Fibroblast of skin of left biceps (primary cell): ENCODE measurements at places on chromosomes 5 and 9.
A peak's percentile ranks its signal among the peaks of the same experiment; 100 is the strongest.

DNA sequence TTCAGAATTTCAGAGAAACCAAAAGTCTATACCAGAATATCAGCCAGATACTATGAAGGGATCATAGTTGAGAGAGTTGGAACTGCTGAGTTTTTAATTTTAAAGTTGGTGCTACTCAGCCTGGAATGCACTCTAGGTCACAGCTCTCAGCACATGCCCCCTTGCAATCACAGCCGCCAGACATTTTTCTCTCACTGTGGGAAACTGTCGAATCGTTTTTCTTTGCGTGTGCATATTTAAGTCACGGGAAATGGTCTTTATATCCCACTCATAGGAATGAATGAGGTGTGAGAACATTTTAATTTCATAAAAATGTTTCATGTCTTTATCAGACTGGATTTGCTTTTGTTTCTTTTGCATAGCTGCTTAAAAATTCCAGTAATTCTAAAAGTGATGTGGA lies 12.2 kb upstream of the SPDL1 start:
- no peak for DNase-seq

DNA sequence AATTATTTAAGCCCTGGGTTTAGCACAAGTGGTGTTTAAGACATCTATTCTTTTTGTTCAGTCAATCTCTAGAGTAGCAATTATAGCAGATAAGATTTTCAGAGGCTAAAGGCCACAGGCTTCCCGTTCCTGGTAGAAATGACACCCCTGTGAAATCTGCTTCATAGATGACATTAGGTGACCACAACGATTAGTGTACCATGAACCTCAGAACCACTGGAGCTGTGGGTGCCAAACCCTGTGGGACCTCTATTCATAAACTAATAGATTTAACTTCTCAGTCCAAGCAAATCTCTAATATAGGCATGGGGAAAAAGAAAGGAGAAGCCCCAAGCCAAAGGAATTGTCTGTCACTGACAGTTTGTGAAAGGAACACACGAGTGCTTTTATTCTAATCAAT lies 207.4 kb downstream of the ARRDC3 start:
- DNase-seq = no peak

- no peak for DNase-seq
Observed at GRCh38 chr5:142079306-142079721, 29.3 kb upstream of the NDFIP1 start.

- peak; percentile 7 for DNase-seq
Observed at GRCh38 chr5:141598391-141599345, 20.1 kb downstream of the DIAPH1 start.

- peak; percentile 94 for DNase-seq
Observed at GRCh38 chr9:89661956-89662717, 57.3 kb downstream of the GADD45G start.

DNA sequence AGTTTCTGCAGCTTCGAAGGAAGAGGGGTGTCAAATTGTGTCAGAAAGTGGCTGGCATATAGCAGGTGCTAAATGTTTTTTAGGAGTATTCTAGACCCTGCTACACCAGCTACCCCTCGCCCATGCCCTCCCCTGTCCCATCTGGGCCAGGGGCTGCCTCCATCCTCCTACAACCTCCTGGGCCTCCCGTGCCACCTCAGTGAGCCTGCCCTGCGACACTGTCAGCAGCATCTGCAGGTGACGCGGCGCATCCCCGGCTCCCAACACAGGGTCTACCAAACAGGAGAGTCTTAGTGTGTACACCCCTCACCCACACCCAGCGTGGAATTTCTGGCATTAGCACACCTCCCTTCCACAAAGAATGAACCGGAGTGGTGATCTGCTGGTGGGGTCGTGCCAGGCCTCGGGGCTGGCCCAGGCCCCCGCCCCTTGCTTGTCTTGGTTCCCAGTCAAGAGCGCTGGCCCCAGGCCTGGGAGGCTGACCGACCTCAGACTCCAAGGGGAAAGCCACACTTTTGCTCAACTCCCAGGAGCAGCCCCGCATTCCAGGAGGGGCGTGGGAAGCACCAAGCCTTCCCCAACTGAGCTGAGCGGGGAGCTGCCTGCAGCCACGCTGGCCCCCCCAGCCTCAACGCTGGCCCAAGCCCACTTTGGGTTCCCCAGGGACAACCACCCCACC lies 55.2 kb downstream of the NEURL1B start:
- DNase-seq = no peak

GRCh38 chr9:124590889-124591641 lies 83.9 kb upstream of the NR5A1 start:
- DNase-seq = no peak

DNA sequence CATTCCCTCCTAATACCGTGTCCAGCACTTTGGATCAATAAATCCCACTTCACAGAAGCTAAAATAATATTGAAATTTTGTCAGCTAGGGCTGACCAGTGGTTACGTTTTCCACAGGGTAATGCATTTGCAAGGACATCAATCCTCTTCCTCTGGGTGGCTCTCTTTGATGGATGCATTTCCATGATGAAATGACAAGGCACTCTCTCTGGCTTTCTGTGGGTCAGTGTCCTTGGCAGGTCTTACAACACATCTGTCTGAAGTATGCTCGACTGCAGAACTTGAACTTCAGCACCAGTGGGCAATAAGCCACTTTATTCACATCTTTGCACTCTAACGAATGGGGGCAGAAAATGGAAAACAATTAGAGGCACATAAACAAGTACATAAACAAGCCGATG lies 330.1 kb downstream of the ADAMTS6 start:
- DNase-seq = no peak

DNA sequence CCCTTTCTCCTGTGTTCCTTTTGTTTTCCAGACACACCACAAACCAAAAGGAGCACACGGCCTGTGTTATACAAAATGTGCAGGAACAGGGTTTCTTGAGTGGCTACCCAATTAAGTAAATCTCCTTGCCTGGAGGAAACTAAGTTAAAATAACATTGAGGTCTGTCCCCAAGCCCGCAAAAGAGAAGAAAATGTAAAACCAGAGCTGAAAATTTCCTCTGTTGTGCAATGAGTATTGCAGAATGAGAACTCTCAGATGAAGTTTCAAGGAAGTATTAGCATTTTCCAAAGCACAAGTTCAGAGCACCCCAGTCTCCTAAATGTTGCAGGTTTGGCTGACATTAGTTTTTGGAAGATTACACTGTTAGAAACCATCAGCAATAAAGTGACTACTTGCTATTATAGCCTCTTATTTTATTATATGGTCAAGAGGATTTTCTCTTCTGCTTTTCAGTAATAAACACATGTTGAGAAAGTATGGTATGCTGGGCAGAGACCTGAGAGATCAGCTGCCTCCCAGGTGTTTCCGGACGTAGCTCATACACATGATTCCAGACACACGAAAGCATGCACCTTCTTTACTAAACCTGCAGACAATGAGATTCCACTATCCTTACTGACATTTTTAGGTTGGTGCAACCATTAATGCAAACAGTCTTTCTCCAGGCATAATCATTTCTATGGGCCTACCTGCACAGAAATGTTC lies 161.3 kb downstream of the SNCAIP start:
- DNase-seq = no peak

DNA sequence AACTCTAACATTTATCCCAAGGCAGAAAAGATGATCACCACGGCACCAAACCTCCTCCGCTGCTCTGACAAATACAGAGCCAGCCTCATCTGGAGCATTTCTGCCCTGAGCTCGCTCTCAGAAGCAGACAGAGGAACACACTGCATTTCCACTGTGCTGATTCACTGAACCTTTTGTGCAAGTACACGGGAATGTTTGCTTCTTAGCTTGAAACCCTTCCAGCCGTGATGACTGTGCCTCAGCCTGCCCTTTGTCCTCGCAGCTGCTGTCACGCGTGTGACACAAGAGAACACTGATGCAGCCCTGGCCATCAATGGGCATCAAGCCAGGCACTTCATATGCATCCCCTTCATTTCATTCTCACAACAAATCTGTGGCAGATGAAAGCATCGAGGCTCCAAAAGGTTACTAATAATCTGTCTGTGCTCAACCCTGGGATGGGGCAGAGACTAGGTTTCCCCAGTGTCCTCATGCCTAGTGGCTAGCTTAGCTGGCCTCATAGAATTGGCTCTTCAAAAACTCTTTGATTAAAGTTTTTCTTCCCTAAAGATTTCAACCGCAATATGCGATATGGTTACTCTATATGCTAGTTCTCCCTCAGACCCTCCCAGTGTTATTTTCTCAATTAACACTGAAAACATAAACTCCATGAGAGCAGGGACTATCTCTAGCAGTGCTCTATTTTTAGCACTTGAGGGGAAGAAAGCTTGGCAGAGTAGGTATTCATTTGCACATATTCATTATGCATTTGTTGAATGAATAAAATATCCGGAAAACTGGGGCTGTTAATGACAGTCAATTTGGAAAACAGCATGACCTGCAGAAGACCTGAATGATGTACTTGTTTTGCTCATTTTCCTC lies 7.3 kb downstream of the CDC14B start:
- DNase-seq = no peak

- no peak for DNase-seq
Observed at GRCh38 chr5:123438244-123438643, 15.0 kb upstream of the CEP120 start.

DNA sequence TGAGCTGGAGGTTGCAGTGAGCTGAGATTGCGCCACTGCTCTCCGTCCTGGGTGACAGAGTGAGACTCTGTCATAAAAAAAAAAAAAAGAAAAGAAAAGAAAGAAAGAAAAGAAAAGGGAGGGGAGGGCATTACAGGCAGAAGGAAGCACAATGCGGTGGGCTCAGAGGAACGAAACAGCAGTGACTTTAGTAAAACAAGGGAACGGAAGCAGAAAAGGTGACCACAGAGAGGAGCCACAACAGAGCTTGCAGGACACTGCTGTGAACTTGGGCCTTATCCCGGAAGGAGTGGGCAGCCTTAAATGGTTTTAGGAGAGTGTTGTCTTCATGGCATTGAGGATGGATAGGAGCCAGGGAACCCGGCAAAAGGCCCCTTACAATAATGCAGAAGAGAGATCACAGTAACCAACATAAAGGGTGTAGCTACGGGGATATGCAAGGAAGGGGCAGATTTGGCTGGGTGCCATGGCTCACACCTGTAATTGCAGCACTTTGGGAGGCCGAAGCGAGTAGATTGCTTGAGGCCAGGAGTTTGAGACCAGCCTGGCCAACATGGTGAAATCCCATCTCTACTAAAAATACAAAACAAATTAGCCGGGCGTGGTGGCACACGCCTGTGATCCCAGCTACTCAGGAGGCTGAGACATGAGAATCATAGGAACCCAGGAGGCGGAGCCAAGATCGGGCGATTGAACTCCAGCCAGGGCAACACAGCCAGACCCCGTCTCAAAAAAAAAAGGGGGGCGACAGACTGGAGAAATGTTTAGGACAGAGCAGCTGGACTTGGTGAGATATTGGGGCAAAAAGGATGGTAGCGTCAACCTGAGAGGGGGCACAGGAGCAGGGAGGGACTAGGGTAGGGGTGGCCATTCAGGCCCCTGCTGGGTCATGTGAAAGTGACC lies 83.9 kb upstream of the ZBTB43 start:
- no peak for DNase-seq

GRCh38 chr5:21613971-21614488 lies 1239.1 kb downstream of the CDH12 start:
- DNase-seq = no peak

GRCh38 chr5:169003721-169004541 lies 297.0 kb downstream of the SLIT3 start:
- DNase-seq = no peak

GRCh38 chr9:137311986-137312851 lies 10.1 kb upstream of the NRARP start:
- no peak for DNase-seq

DNA sequence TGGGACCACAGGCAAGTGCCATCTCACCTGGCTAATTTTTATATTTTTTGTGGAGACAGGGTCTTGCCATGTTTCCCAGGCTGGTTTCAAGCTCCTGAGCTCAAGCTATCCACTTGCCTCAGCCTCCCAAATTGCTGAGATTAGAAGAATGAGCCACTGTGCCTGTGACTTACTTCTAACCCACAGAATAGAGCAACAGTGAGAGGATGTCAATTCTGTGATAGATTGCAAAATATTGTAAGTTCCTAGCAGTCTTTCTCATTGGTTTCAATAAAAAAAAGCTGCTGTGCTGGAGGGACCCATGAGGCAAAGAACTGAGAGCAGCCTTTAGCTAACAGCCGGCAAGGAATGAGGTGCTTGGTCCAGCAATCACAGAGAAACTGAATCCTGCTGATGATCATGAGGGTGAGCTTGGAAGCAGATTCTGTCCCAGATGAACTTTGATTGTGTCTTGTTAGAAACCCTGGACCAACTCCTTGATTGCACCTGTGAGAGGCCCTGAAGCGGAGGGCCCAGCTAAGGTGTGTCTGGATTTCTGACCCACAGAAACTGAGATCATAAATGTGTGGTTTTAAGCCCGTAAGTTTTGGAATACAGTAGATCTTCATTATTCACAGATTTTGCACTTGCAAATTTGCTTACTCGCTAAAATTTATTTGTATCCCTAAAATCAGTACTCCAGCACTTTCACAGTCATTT lies 149.7 kb downstream of the GCNT1 start:
- no peak for DNase-seq

DNA sequence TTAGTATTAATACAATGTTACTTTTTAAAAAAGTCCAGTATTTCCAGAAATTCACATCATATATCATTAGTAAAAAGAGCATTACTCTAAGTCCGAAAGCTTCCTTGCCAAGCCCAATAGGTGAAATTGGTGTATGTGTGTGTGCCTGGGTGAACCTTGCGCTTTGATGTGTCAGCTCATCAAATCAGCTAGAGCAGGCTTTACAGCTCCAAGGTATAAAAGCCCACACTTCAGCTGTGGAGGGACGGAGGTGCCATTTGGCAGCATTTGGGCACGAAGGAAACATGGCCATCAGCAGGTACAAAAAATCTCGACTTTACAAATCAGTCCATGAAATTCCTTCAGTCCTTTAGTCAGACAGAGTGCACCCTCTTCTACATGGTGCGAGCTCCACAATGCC lies 76.5 kb upstream of the IL7R start:
- no peak for DNase-seq

GRCh38 chr9:105341434-105342146 lies 97.1 kb downstream of the SLC44A1 start:
- no peak for DNase-seq

DNA sequence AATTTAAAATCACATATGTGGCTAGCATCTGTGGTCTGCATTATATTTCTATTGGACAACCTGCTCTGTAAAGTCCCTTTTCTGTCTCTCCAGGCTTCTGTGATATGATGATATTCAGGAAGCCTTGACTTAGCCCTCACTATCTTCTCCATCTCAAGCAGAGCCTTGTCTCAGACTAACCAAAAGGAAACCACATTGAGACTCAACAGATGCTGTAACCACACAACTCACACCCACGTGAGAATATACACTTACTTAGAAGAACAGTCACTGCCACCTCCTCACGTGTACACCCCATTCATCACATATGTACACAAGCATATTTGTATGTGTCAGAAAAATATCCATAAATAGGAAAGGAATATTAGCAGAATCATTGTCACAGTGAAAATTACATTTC lies 33.6 kb downstream of the HTR4 start:
- DNase-seq = no peak

- peak; percentile 61 for DNase-seq
Observed at GRCh38 chr9:116327701-116328405, 174.3 kb downstream of the PAPPA start.

- DNase-seq = no peak
Observed at GRCh38 chr9:89951675-89952074, 346.9 kb downstream of the GADD45G start.

GRCh38 chr9:137984520-137985257 lies 107.1 kb downstream of the CACNA1B start:
- no peak for DNase-seq
